A549 treated with CORT108297 at 1 μM for 4 hours (cell line): ENCODE measurements at places on chromosomes 2 and 18. TPM values are rescaled to one million over a fixed set of nuclear protein-coding genes. Genes with fewer than 3 reads are reported as not detected.

The ZBTB7C gene
- 0.02 to 0.20 TPM (median 0.07 TPM) in 5 replicates for total RNA-seq

The FTCDNL1 gene
- 2.2 to 3.2 TPM (median 2.6 TPM) in 5 replicates for total RNA-seq

The IFIH1 gene
- 0.88 to 1.5 TPM (median 1.1 TPM) in 5 replicates for total RNA-seq

The DNAJC10 gene
- 55.3 to 75.5 TPM (median 68.9 TPM) in 5 replicates for total RNA-seq

The GLI2 gene
- 17.1 to 28.0 TPM (median 24.1 TPM) in 5 replicates for total RNA-seq

The GPR45 gene
- not detected in 5 replicates for total RNA-seq

The CBLN2 gene
- total RNA-seq = 0.03 to 0.12 TPM (median 0.05 TPM) in 3 of 5 replicates, not detected in the others

The EFEMP1 gene
- 28.8 to 60.6 TPM (median 43.3 TPM) in 5 replicates for total RNA-seq

The SERPINB11 gene
- total RNA-seq = 0.07 to 0.13 TPM (median 0.10 TPM) in 3 of 5 replicates, not detected in the others
